Bronchial epithelial cell (primary cell): ENCODE measurements at places on chromosomes 16 and 17.

- no peak for DNase-seq
Observed at GRCh38 chr16:23092801-23093117, 56.5 kb downstream of the USP31 start.

DNA sequence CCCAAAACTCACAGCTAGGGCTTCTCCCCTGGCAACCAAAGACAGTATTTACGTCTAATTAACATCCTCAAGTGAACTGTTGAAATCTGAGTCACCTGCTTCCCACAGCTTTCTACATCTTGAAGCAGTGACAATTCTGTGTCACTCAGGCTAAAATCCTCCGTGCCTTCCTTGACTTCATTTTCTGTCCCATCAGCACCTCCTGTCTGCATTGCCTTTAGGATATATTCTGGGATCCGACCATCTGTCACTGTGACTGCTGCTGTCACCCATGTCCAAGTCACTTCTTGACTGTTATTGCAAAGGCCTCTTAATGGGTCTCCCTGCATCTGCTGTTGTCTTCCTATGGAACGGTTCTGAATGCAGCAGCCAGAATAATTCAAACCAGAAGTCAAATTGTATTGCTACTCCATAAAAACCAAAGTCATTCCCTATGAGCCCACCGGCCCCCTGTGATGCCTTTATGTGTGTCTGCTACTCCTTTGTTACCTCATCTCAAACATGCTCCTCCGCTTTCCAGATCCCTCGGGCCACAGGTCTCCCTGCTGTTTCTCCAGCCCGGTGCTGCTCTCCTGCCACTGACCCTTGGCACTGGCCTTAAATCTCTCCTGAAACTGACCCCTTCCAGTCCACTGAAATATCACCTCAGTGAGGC is 56.9 kb downstream of the WWP2 start:
- no peak for DNase-seq

- DNase-seq = peak; percentile 78
Observed at GRCh38 chr17:47850692-47851573, at the start of gene SP6. Gene SP6 (minus strand): TSS chr17:47851163. CDS start chr17:47848429, 2,734 bp downstream.

GRCh38 chr16:9135797-9136196 is 44.4 kb downstream of the HAPSTR1 start:
- DNase-seq = no peak

GRCh38 chr17:72840019-72840418 is 252.5 kb downstream of the SLC39A11 start:
- DNase-seq = no peak

GRCh38 chr17:7558544-7559319 is at the start of gene TNFSF13:
Gene TNFSF13 (plus strand): TSS chr17:7558750. CDS start chr17:7559040, 290 bp downstream.
- no peak for DNase-seq

DNA sequence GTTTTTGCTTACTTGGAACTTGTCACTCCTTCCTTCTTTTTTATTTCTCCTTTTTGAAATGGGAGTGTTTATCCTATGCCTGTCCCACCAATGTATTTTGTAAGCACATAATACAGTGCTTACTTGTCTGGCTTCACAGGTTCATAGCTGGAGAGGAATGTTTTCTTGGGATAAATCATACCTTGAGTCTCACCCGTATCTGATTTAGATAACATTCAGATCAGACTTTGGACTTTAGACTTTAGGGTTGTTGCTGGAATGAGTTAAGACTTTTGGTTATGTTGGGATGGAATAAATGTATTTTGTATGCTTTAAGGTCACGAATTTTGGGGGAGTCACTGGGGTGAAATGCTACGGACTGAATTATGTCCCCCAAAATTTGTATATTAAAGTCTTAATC is 13.0 kb upstream of the LRRC75A start:
- DNase-seq = no peak

GRCh38 chr17:17498606-17499301 is 2.6 kb upstream of the RASD1 start:
- no peak for DNase-seq

- peak; percentile 4 for DNase-seq
Observed at GRCh38 chr16:86508947-86509758, 1.2 kb upstream of the FOXF1 start.

DNA sequence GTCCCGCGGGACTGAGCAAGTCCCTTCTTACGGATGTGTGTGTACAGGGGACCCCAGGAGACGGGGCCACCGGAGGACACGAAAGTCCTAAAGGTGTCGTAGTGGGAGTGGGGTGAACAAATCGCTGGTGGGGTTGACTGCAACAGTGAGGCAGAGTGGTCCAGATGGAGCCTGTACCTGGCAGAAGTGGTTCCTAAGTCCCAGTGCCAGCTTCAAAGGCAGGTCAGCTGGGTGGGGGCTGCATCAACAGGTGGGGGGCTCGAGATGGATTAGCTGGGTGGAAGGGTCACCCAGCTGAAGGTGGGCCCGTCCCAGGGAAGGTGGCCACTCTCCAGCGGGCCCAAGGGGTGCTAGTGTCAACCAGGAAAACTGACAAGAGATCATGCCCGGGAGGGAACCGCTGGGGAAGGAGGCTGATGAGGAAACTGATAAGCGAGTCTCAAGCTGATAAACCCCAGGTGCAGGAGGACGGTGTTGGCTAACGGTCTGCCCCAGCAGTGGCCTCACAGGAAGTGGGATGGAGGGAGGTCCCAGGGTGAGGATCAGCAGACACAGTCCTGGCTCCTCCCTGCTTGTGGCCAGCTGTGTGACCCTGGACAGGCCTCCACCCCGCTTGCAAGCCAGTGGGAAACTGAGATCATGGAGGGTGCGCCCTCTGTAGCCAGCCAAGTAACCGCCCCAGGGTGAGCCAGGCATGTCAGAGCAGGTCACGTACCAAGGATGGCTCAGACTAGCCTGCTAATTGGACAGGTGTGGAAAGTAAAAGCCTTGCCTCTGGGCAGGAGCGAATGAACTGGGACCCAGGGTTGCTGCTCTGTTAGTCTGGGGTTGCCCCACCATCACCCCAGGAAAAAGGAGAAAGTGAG is 1.0 kb downstream of the ORAI3 start:
- DNase-seq = peak; percentile 97

DNA sequence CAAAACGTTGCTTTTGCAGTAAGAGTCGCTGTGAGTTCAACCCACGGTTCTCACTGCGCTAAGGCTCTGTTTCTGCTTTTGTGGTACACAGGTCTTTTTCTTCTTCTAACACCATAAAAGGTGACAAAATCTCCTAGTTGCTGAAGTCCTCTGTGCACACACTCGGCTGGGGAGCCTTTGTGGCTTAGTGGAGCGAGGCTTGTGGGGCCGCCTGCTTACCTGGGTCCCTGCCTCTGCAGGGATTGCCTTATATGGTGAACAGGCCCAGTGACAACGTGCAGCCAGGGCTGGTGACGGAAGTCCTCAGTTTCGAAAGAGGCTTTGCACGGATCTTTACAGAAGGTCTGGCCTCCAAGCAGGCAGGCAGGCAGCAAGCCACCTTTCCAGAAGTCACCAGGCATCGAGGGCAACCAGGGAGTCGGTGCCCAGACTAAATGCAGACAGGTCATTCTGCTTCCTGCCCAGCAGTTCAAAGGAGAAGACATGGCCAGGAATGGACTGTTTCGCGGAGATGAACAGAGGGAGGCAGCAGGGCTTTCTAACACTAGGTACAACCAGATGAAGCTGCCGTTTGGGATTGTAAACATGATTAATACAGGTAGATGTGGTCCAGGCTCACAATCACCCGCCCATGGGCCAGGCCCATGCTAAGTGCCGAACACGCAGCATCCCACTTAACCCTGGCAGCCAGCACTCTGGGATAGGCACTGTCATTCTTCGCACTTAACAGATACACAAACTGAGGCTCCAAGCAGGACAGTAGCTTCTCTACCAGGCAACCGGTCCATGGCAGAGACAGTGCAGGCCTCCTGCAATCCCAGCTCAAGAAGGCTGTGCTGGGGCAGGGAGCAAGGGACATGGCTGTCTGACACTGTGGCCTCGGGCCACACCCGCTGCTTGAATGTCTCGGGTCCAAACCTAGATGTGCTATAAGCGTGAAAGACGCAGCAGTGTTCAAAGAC is 10.7 kb upstream of the MEAK7 start:
- DNase-seq = no peak

DNA sequence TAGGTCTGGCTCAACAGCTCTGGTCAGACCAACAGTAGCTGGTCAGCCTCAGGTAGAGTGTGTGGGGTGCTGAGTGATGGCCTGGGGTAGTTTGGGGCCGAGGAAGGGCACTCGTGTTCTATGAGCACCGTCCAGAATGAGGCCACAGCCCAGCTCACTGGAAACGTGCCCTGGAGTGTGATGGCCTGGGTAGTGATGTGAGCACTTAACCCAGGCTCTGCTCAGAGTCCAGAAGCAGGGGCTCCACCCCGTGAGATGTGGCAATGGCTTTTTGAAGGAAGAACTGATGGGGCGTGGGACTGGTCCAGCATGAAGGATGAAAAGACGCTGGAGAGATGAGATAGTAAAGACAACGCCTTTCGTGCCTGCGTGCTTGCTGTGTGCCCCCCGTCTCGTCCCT is 35.3 kb downstream of the NTN1 start:
- DNase-seq = no peak

GRCh38 chr17:60403523-60403810 is 11.5 kb upstream of the USP32 start:
- DNase-seq = no peak

DNA sequence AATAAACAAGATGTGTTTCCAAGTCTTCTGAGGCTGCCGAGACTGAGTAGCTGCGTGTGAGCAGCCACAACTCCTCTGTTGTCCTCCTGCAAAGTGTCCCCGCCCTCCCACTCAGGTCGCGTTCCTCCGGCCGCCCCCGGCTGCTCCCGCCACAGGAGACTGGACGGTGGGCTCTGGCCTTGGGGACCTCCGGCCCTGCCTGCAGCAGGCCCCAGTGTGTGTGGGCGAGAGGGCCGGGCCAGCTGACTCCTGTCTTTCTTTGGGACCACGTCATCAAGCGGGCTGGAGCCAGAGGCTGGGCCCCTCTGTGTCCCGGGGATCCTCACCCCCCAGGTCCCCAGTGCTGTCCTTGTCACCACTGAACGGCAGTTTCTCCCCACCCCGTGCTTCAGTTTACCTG is 175.3 kb downstream of the NPIPB11 start:
- no peak for DNase-seq

DNA sequence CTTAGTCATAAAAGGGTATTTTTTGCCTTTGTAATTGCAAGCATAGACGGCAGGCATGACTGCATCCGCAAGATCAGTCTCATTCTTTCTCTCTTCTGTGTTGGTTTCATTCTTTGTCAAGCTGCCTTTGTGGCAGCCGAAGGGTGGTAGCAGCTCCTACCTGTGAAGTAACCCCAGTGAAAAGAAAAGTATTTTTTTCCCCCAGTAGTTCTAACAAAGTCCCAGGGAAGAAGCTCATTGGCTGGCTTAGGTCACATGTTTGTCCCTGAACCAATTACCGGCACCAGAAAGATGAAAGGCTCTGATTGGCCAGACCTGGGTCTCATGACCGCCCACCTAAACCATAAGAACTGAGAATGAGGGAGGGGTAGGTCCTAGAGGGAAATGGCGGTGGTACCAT is 110.7 kb downstream of the RAP1GAP2 start:
- DNase-seq = no peak

- DNase-seq = no peak
Observed at GRCh38 chr16:73034374-73034773, 13.6 kb downstream of the ZFHX3 start.

GRCh38 chr17:17153709-17154108 is 52.4 kb downstream of the PLD6 start:
- DNase-seq = no peak

GRCh38 chr16:69276148-69277115 is 34.7 kb upstream of the VPS4A start:
- no peak for DNase-seq

DNA sequence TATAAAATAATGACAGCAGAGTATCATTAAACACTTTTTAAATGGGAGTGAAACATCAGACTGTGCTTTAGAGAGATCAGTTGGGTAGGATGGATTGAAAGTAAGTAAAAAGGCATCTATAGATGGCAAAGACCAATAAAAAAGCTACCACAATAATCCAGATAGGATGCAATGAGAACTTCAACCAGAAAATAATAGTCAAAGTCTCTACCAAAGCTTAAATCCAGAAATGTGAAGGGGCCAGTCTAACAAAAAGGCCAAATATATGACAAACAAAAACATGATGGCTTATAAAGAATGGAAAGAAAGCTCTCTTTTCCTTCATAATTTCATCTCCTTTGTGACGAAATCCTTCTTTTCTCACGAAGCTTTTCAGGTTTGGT is 12.3 kb downstream of the KANSL1 start:
- DNase-seq = no peak

- no peak for DNase-seq
Observed at GRCh38 chr16:895371-895770, 75.4 kb downstream of the LMF1 start.

DNA sequence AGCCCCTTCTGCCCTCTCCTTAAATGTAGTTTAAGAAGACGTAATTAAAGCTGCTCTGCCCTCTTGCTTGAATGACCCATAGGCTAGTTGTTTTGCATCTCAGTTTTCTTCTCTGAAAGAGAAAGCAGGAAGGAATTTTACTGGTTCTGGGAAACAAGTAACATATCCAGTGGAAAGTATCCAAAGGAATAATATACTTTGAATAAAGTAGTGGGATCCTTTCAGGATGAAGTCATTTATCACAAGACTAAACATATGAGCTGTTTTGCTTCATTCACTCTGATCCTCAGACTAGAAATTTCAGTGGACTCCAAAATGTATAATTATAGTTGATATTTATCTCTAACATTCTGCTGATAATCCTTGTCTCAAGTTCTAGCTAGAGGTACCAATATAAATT is 1297.6 kb upstream of the GOT2 start:
- no peak for DNase-seq

DNA sequence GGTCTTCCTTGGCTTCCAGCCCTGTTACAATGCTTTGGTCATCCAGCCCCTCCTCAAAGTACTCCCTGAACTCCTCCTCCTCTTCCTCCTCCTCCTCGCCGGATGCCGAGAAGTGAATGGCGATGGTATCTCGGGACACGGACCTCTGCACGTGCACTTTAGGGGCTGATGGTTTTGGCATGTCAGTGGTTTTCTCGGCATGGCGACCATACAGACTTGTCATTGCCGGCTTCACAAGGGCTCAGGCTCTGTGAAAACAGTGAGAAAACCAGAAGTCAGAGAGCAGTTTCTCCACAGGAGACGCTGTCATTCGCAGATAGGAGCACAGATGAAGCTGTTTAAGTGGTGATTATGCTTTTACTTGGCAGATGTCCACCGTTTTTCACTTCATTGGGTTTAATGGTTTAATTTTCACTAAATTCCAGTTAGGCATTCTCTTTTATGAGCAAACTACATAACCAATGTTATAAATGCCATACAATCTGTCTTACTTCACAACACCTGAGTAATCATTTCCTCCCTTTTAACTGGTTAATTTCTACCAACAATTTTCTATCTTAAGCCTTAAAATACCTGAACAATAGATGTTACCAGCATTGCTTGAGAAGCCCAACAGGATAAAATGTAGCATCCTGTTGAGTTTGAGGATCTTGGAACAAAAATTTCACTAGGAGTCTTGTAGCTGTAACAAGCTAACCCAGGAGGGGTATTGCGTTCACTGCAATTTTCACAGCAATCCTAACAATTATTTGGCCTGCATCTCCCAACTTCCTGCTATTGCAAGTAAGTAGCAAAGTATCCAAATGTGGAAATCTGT is 48.9 kb downstream of the TEX2 start:
- no peak for DNase-seq

DNA sequence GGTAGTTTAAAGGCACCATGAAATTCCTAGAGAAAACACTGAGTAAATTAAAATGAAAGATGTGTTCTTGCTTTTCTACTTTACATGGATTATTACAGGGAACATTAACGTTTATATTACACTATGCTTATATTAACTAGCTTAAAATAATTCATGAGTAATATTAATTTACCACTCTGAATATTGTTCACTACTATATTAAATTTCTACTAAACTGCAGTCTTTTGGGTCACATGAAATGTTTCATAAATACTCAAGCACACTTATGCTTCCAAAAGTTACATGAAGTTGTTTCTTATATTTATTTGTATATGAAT is 3.4 kb upstream of the MAP1LC3B start:
- no peak for DNase-seq

- no peak for DNase-seq
Observed at GRCh38 chr17:83203472-83204221, 124.2 kb downstream of the METRNL start.
